ENCODE measurements at places on chromosomes 13 and 19.
A peak's percentile ranks its signal among the peaks of the same experiment; 100 is the strongest.

DNA sequence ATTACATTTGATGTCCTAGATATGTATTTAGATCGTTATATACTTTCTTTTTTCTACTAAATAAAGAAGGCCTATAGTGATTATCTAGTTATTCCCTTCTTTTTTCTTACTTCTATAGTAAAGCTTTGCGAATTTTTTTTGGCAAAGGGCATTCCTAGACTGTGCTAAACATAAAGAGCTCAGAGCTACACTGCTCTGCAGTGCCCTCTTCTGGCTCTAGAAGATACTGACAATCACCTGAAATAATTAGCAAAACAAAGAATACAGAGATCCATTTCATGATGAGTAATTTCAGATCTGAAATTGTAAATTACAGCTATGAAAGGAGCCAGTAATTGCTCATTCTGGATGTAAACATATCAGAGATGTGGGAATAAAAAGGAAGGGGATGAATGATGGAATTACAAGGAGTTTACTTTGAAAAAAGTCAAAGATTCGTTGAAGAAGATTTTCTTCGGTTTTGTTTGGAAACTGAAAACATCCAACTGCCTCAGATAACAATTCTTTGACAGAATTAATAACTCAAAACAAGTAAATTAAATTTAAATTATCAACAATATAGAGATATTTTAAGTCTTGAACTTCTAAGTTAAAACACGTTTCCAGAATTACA lies 288.5 kb downstream of the NALCN start:
- peak; percentile 83 for DNase-seq

GRCh38 chr13:112849500-112849899 lies 119.5 kb upstream of the MCF2L start:
- peak; percentile 100 for DNase-seq

DNA sequence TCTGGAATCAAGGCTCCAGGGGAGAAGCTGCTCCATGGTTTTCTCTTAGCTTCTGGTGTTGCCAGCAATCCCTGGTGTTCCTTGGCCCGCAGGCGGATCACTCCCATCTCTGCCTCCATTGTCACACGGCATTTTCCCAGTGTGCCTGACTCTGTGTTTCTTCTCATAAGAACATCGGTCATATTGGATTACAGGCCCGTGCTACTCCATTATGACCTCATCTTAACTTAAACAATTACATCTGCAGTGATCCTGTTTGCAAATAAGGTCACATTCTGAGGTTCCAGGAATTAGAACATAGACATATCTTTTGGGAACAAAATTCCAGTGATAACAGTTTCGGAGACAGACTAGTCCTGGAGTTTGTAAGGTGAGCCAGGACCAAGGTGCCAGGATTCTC lies 23.5 kb upstream of the ALOX5AP start:
- no peak for DNase-seq

DNA sequence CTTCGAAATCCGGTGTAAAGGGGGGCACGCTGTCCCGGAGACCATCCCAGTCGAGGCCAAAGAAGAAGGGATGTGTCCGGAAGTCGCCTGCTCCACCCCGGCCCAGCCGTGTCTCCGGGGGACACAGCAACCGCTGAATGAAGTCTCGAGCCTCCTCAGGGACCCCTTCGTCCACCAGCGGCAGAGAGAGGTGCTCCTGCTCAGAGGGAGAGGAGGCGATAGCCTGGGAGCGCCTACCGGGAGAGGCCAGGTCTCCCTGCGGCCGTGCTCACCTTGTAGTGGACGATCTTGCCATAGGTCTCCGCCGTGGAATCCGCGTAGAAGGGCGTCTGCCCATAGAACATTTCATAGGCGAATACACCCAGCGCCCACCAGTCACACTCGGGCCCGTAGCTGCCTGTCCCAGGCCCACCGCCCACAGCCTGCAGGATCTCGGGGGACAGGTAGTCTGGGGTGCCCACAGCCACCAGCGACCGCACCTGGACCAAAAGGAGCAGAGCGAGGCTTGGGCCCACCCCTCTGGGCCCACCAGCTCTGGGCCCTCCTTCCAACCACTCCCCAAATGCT lies 4.8 kb downstream of the DMPK start:
- DNase-seq: no peak

DNA sequence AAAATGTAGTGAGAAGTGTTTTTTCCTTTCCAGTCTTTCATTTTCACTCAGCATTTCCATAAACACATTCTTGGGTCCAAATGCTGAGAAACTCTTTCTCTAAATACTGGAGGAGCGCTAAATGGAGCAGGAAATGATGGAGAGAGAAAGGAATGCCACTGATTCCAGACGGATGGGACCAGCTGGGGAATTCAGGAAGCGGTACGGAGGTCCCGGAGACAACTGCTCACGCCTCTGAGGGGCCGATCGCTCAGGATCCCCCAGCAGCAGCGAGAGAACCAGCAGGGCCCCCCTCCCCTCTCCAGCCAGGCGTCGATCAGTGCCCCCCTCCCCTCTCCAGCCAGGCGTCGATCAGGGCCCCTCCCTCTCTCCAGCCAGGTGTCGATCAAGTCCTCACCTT lies 13.2 kb downstream of the RASA3 start:
- DNase-seq: no peak

GRCh38 chr13:61670384-61671161 lies 254.9 kb upstream of the PCDH20 start:
- DNase-seq: no peak

- DNase-seq: no peak
Measured at GRCh38 chr13:110303644-110304043, 3.3 kb downstream of the COL4A1 start.

DNA sequence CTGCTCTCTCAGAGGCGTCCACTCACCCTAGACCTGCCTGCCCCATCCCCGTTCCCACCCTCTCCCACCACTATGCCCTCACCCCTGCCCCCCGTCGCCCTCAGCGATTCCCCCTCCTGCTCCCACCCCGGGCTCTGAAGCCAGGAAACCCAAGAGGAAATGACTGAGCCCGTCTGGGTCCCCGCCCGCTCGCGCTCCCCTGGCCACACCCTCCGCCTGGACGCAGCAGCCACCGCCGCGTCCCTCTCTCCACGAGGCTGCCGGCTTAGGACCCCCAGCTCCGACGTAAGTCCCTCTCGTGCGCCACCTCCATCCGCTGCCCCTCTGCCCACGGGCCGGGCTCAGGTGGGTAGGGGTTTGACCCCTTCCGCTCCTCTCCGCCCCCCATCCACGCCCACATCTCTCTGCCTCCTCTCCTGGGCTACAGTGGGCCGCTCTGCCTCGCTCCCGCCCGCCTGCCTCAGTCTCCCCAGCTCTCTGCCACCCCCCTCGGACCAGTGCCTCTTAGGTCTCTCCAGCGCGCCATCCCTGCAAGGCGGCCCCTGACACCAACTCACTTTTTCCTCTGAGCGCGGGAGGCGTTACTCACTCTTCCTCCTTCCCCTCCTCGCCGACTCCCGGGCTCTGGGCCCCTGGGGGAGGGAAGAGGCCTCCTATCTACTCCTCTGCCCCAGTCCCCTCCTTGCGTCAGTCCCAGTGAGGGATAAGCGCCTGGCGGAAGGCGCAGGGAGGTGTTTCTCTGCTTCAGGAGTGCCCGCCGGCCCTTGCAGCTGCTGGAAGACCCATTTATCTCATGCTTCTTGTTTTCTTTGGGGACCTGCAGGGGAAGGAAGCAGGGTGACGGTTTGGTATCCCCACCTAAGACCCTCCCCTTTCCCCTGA lies at the start of gene FXYD5:
TSS of gene FXYD5 (plus strand) at position 211 of the 882 bp plus-strand sequence. CDS start 816 bp downstream, outside the sequence.
- DNase-seq: peak; percentile 18

- DNase-seq: peak; percentile 54
Measured at GRCh38 chr13:59437544-59438301, 726.0 kb downstream of the DIAPH3 start.

- DNase-seq: no peak
Measured at GRCh38 chr13:113428871-113429607, 24.2 kb downstream of the ADPRHL1 start.

- DNase-seq: no peak
Measured at GRCh38 chr19:709965-710571, 1.3 kb downstream of the PALM start.

GRCh38 chr19:38707512-38708114 lies 36.7 kb downstream of the CAPN12 start:
- no peak for DNase-seq

Measured in NCI-H1417 (cell line).